Aortic smooth muscle cell (primary cell): ENCODE measurements at places on chromosomes 16 and 17. TPM values are rescaled to one million over a fixed set of nuclear protein-coding genes. Genes with fewer than 3 reads are reported as not detected.

Gene KRTAP1-4
- not detected in 2 replicates for total RNA-seq

Gene PRRT2
- total RNA-seq = 0.26 and 0.56 TPM in 2 replicates

Gene SMYD4
- 8.9 and 10.8 TPM in 2 replicates for total RNA-seq

Gene TMEM101
- total RNA-seq = 63.7 and 71.7 TPM in 2 replicates
